ENCODE measurements at places on chromosomes 1 and 21.

- DNase-seq = no peak
Observed at GRCh38 chr1:212561501-212561931, 47.0 kb upstream of the ATF3 start.

DNA sequence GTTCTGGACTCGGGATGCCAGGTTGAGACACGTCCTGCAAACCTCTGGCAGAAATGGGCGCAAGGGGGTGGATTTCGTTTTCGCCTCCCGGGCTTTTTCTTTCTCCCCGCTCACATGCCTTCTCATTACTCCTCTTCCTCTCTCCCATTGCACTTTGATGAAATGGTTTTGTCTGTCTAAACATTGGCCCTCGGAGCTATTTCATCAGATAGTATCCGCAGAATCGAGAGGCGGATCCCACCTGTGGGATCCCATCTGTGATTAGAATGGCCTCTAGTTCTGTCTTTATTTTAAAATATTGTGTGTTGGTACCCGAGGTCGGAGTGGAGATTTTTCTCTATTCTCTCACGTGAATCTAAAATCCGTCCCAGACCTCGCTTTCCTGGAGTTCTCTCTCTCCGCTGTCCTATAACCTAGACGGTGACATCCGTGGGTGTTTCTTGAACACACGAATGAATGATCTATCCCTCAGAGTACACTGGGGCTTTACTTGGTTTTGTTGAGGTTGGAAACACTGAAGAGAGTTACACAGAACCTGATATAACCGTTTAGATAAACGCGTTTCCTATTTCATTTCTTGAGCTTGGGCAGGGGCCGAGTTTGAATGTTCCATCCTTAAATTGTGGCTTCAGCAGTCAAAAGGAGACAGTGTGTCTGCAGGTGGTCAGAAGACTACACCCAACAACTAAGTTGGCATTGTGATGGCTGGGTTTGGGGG lies 2.0 kb downstream of the EDARADD start:
- DNase-seq = peak; percentile 26

GRCh38 chr1:226574591-226575435 lies 26.2 kb downstream of the STUM start:
- no peak for DNase-seq

- no peak for DNase-seq
Observed at GRCh38 chr1:167678838-167679237, 42.9 kb upstream of the MPZL1 start.

- DNase-seq = no peak
Observed at GRCh38 chr1:109247401-109248365, 1.7 kb upstream of the CELSR2 start.

GRCh38 chr1:114033216-114033706 lies 54.0 kb downstream of the OLFML3 start:
- no peak for DNase-seq

GRCh38 chr1:54751426-54751825 lies 12.9 kb downstream of the PARS2 start:
- DNase-seq = no peak

DNA sequence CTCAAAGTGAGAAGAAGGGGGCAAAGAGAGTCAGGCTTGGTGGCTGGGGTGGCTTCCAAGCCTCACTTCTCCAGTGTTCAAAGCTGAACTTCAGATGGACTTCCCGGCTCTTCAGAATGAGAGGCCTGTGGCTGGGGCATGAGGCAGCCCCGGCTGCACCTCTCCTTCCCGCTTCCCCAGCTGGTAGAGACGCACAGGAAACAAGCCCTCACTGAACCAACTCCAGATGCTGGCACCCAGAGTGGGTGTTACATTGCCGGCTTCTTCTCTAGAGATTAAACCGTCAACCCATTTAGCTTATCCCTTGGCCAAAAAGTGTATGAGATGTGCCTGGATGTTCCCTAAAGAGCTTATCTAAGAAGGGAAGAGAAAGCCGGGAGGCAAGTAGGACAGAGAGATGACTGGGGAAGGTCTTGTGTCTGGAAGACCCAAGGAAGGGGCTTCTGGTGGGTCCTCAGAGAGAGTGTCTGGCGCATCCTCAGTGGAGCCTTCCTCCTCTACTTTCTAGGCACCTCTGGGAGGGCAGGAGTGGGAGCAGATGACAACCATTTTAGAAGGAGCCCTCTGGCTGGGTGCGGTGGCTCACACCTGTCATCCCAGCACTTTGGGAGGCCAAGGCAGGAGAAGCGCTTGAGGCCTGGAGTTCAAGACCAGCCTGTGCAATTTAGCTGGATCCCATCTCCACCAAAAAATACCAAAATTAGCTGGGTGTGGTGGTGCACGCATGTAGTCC lies 2.0 kb downstream of the ADAMTSL4 start:
- no peak for DNase-seq

DNA sequence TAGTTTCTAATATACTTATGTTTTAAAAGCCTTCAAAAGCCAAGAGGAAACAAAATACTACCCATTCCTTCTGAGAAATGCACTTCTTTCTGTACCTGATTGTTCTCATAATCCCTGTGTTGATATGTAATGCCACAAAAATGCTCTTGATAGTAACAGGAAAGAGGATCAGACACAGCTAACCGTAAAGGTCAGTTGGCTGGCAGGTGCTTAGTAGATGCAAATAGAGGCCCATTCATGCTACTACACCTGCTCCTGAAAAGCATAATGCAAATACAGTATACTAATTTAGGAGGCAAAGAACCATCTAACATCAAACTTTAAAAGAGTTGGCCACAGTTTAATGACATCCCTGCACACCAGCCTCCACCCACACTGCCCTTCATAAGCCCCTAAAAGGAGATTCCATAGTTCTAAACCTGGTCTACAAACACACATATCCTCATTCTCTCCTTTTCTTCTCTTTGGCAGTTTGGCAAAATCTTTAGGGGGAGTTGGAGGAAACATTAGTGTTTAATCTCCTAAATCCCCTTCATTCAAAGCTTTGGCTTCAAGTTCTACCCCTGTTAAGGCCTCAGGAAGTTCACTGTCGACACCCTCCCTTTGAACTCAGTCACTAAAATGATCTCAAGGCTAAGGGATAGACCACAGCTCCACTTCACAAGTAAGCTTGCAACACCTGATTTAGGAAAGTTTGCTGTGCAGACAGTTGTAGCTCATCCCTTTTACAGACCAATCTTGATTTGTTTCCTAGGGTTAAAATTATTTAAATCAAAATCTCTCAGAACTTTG lies 2.9 kb upstream of the CD46 start:
- DNase-seq = no peak

GRCh38 chr1:178939338-178940067 lies 68.6 kb upstream of the ANGPTL1 start:
- no peak for DNase-seq

DNA sequence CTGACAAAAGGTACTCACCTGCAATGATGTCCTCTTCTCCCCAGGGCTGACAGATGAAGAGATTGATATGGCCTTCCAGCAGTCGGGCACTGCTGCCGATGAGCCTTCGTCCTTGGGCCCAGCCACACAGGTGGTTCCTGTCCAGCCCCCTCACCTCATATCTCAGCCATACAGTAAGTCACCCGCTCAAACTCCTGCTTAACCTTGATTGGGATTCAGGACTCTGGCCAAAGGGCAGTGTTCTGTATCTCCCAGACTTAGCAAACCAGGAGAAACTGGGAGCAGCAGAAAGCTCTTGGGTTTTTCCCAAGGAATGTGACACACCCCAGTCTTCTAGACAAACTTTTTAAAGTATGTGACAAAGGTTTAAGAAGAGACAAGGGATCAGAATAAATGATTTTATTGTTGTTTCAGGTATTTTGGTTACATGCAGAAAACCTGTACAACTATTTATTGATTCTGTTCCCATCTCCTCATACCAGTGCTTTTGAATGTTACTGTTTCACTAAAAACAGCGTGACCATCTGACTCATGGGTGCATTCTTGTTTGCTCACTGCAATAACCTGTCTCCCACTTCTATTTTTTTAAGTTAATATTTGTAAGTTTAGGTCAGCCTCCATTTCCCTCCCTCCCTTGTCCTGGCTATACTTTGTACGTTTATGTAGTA lies 124.6 kb downstream of the PEX14 start:
- no peak for DNase-seq

- DNase-seq = no peak
Observed at GRCh38 chr1:226640321-226641136, 92.0 kb downstream of the STUM start.

- DNase-seq = no peak
Observed at GRCh38 chr1:225446981-225447615, 19.3 kb upstream of the LBR start.

DNA sequence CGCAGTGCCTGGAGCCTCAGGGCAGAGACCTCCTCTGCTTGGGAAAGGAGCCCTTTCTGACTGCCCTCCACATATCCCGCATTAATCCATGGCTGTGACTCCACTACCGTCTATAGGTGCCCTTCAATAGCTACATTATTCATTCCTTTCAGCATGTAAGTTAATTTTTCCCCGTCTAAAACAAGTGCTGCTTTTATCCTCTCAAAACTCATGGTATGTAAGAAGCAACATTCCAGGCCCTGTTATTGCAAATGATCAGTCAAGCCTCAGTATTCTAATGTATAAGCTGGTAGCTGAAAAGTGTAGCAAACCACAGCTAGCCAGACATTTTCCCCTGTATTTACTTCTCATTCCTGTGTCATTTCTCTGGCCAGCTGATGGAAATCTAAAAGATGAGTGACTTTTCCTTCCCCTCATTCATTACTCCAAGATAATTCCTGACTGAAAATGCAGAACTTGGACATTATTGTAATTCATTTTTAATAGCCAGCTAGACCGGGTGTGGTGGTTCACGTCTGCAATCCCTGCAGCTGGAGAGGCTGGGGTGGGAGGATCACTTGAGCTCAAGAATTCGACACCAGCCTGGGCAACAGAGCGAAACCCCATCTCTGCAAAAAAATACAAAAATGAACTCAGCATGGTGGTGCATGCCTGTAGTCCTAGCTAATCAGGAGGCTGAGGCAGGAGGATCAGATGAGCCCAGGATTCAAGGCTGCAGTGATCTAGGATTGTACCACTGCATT lies 88.5 kb upstream of the SOD1 start:
- DNase-seq = no peak

DNA sequence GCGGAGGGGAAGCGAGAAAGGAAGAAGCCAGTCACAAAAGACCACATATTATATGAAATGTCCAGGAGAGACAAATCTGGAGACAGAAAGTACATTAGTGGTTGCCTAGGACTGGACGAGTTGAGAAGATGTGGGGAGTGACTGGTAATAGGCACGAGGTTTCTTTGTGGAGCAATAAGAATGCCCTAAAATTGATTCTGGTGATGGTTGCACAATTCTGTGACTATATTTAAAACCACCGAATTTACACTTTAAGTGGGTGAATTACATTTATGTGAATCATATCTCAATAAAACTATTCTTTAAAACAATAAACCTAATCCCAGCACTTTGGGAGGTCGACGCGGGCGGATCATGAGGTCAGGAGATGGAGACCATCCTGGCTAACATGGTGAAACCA lies 63.1 kb downstream of the ZNF281 start:
- no peak for DNase-seq

GRCh38 chr1:56284928-56285327 lies 294.4 kb downstream of the PLPP3 start:
- no peak for DNase-seq

DNA sequence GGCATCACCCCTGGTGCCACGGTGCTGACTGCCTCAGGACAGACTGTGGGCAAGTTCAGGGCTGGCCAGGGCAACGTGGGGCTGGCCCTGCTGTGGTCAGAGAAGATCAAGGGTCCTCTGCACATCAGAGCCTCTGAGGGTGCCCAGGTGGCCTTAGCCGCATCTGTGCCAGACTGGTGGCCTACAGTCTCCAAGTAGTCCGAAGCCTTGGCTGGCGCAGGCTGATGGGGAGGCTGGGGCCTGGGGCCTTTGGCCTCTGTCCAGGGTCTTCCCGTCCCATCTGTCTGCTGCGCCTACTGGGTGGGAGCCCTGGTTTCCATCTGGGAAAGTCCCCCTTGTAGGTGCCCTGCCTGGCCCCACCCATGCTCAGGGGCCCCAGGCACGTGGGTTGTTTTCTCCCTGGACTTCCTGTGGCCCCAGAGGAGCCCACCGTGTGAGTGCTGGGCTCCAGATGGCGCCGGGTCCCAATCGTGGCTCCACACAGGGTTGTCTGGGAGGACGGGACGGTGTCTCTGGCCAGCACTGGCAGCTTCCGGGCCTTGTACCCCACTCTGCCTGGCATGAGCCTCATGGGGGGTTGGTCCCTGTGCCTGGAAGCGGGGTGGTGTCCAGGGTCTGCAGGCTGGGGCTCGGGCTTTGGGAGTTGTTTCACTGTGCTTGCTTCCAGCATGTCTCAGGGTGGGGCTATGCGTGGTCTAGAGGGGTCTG lies 9.9 kb downstream of the IBA57 start:
- no peak for DNase-seq

GRCh38 chr21:14559102-14559501 lies 13.0 kb upstream of the SAMSN1 start:
- no peak for DNase-seq

DNA sequence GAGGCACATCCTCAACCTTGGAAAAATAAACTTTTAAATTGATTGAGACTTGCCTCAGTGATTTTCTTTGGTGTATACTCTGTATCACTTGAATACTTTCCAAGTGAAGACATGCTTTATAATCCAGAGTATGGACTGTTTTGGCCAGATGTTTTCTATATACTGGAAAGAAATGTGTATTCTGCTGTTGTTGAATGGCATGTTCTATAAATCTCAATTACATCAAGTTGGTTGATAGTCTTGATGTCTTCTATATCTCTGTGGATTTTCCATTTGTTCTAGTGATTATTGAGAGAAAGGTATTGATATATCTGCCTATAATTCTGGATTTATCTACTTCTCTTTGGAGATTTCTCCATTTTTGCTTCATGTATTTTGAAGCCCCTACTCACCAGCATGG lies 37.5 kb downstream of the EBNA1BP2 start:
- DNase-seq = no peak

GRCh38 chr21:18218331-18218730 lies 26.3 kb upstream of the CHODL start:
- DNase-seq = no peak

- DNase-seq = no peak
Observed at GRCh38 chr21:14686466-14687267, 140.6 kb upstream of the SAMSN1 start.

DNA sequence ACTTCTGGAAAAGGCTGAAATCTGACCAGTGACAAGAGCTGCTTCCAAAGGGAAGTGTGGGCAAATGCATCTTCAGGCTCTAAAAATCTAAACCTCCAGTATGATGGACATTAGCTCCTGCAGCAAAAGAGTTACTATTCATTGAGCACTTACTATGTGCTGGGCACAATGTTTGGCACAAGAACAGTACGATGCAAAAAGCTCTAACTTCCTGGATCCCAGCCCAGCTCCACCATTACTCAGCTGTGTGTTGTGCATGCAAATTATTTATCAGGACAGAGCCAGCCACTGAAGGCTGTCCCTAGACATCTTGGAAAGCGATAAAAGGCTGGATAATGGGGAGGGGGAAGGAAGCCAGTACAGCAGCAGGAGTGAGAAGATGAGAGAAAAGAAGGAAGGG lies 143.5 kb downstream of the ELAVL4 start:
- no peak for DNase-seq

GRCh38 chr1:83530506-83530905 lies 468.4 kb downstream of the TTLL7 start:
- DNase-seq = no peak

Data from stimulated activated CD4-positive, alpha-beta T cell treated with anti-CD3 and anti-CD28 coated beads, Interleukin-2, amount 100 ng/mL, for 24 hours (primary cell).